ENCODE measurements at places on chromosomes 16 and 17.

- no peak for DNase-seq
Observed at GRCh38 chr17:59853168-59853918, 39.4 kb downstream of the TUBD1 start.

DNA sequence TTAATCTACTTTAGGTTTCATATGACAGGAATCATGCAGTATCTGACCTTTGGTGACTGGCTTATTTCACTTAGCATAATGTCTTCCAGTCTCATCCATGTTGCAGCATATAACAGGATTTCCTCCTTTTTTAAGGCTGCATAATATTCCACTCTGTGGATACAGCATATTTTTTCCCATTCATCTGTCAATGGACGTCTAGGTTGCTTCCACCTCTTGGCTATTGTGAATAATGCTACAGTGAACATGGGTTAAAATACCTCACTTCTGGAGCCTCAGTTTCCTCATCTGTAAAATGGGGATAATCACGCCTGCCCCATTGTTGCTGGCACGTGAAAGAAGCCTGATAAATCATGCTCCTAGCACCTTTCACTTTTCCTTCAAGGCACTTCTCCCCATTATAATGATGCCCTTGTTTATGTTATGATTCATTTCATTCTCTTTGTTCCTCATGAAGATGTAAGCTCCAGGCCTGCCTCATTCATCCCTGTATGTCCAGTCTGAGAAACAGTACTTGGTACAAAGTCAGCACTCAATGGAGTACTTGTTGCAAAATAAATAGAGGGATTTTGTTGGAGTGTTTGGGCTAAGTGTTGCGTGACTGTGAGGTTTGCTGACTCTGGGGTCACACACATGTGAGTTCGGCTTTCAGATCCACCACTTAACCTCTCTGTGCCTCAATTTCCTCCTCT lies 59.6 kb downstream of the ABAT start:
- DNase-seq = no peak

DNA sequence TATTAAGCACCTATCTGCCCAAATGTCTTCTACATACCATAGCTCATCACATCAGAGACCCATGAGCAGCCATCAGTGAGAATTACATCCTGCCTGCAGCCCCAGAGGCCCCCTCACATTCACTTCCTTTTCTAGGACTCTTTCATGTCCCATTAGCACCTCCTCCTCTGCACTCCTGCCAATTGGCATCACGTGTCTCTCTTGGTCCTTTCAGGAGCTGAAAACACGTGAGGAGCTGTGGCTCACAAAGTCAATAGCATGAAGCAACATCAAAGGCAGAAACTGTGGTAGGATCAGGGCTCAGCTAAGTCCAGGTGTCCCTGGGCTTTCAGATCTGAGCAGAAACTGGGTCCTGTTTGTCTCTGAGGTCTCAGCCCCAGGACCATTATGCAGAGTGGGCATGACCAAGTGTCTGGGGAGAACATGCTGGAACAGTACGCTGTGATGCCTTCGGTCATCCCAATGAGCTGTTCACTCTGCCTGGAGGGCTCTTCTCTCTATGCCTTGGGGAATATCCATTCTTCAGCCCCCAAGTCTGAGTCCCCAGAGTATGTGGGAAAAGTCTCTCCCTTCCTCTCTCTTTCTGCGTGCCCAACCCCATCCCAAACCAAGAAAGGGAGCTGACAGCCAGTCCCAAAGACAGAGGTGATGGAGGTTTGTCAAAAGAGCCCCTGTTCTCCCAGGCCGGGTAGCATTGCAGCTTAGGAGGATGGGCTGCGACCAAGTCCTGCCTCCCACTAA lies 457.0 kb upstream of the CDH5 start:
- DNase-seq = no peak

DNA sequence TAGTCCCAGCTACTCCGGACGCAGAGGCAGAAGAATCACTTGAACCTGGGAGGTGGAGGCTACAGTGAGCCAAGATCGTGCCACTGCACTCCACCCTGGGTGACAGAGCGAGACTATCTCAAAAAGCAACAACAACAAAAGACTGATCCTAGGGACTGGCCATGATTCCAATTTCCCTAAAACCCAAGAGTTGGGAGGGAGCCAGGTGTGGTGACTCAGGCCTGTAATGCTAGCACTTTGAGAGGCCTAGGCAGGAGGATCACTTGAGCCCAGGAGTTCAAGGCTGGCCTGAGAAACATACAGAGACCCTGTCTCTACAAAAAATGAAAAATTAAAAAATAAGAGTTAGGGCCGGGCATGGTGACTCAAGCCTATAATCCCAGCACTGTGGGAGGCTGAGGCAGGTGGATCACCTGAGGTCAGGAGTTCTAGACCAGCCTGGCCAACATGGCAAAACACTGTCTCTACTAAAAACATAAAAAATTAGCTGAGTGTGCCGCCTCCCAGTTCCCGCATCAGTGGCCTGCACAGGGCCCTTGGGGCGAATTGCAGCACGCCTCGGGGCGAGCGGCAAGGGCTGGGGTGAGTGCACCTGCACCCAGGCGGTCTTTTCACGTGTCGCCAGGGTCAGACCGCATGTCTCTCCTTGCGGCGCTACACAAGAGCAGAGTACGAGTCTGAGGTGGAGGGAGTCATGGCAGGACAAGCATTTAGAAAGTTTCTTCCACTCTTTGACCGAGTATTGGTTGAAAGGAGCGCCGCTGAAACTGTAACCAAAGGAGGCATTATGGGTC lies 40.8 kb downstream of the CDH3 start:
- no peak for DNase-seq

Data from NCI-H2171 (cell line).